Anterior cingulate cortex (tissue), 58 donors: ENCODE measurements at places on chromosomes 7 and 10.
A peak's percentile ranks its signal among the peaks of the same experiment; 100 is the strongest.

- DNase-seq = no peak
Measured at GRCh38 chr7:147492606-147493005, 1098.0 kb upstream of the C7orf33 start.

- no peak for DNase-seq
Measured at GRCh38 chr7:93374345-93374940, 142.3 kb downstream of the VPS50 start.

- DNase-seq = no peak
Measured at GRCh38 chr7:81529785-81530184, 240.1 kb downstream of the HGF start.

- DNase-seq = no peak
Measured at GRCh38 chr7:108245523-108246226, 115.5 kb upstream of the LAMB4 start.

DNA sequence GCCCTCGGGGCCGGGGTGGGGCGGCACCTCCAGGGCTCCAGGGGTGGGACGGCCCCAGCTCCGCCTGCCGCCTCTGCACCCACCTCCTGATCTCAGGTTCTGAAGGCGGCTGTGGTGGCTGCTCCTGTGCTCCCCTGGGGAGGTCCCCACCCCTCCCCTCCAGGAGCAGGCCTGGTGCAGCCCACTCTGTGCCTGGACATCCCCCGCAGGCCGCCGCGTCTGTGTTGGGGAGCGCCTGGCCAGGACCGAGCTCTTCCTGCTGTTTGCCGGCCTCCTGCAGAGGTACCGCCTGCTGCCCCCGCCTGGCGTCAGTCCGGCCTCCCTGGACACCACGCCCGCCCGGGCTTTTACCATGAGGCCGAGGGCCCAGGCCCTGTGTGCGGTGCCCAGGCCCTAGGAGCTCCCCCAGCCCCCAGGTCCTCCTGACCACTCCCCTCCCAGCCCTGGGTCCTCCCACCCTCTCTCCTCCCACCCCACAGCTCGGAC is 5.5 kb downstream of the CYP2W1 start:
- no peak for DNase-seq

GRCh38 chr7:100691676-100692577 is 2.1 kb downstream of the GIGYF1 start:
- peak; percentile 76 for DNase-seq

GRCh38 chr10:101563007-101563406 is 25.1 kb downstream of the POLL start:
- DNase-seq = no peak

GRCh38 chr7:151264615-151265014 is 16.1 kb upstream of the SMARCD3 start:
- no peak for DNase-seq

GRCh38 chr7:55209366-55209765 is 155.8 kb upstream of the LANCL2 start:
- DNase-seq = no peak

GRCh38 chr7:139972029-139972428 is 90.7 kb downstream of the PARP12 start:
- no peak for DNase-seq

DNA sequence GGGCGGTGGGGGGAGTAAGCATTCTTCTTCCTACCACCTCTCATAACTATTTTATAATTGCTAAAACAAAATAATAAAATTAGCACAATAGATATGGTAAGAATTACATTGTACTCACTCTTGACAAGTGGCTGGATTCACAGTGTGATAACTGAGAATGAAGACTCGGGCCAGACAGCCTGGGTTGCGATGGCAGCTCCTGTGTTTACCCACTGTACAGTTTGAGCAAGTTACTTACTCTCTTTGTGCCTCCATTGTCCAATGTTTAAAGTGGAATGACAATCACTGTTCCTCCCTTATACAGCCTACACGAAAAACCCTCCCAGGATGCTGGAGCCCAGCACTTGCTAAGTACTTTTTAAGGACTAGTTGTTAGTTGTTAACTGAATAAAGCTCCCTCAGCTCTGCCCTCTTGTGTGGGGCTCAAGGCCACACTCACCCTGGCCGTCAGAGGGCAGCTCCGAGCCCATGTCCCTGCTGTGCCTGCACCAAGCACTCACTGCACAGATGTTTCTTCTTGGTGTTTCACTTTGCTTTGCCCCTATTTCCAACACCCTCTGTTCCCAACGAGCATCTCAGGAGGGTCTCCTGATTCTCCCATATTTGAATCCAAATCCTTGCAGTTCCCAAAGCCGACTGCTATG is 56.4 kb upstream of the NPS start:
- DNase-seq = no peak

DNA sequence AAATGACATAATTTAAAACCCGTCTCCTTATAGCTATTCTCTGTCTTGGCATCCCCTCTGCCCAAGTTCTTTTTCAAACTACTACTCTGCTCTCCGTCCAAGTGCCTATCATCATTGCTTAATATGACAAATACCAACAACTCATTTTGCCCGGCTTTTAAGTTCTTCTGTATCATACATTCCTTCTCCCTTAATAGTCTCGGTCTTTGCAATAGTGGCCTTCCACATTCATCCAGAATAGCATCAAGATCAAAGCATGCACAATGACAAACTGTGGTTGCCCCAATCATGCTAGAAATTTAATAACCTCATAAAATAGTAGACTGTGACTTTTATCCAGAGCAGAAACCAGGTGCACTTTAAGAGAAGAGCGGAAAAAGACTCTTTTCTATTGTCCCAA is 198.9 kb downstream of the ETV1 start:
- no peak for DNase-seq

GRCh38 chr10:116056445-116057293 is 216.3 kb downstream of the GFRA1 start:
- DNase-seq = no peak

GRCh38 chr7:25622695-25623094 is 394.4 kb upstream of the NPVF start:
- no peak for DNase-seq

- no peak for DNase-seq
Measured at GRCh38 chr7:142998966-142999365, 28.0 kb downstream of the OR9A2 start.

DNA sequence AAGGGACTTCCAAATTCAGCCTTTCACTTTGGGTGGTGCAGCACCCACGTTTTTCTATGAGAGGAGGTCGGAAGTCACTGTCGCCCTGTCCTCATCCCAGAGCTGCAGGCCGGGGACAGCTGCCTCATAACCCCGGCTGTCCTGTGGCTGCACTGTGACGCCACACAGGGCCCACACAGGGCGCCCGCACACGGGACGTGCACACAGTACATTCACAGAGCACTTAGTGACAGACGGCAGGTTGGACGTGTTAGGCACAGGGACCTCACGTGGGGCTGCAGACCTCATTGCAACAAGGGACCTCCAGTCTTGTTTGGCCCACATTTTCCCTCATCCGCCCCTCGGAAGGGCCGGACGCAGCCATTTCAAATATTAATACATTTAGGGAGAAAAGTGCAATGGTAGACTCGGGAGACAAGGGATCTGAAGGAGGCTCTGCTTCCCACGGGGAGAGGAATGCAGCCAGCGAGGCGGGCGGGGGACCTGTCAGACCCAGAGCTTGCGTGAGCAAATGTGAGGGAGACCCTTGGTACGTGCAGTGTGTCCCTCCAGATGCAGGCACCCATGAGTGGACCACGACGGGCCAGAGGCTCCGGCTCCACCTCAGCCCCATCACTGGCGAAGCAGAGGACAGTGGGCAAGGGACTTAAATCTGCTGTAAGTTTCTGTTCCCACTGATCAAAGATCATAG is 86.7 kb downstream of the VOPP1 start:
- no peak for DNase-seq

DNA sequence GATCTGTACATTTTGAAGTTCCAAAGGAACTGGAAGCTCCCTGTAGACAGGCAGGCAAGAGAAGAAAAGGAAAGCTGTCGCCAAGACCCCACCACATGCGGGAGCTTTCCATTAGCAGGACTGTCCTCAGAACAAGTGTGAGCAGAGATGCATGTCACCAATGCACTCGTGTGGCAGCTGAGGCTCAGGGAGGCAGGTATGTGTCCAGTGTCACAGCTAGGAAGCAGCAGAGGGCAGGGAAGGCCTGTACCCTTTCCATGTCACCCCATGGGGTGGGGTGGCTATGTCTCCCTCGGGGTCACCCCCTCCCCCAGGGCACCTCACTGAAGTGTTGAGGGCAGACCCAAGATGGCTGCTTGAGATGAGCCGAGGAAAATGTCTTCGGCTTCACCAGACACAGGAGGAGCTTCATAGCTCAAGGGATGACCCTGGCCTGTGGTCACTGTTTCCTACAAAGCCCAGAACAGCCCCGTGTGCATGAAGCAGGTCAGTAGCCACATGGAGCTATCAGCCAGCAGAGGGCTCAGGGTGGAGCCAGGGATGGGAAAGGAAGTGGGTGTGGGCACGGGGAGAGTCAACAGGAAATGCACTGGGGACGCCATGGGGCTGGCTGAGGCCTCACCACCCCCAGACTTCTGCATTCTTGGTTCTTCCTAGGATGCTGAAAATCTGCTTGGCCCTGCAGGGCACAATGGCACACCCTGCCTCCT is 96.6 kb downstream of the FAM53B start:
- no peak for DNase-seq

DNA sequence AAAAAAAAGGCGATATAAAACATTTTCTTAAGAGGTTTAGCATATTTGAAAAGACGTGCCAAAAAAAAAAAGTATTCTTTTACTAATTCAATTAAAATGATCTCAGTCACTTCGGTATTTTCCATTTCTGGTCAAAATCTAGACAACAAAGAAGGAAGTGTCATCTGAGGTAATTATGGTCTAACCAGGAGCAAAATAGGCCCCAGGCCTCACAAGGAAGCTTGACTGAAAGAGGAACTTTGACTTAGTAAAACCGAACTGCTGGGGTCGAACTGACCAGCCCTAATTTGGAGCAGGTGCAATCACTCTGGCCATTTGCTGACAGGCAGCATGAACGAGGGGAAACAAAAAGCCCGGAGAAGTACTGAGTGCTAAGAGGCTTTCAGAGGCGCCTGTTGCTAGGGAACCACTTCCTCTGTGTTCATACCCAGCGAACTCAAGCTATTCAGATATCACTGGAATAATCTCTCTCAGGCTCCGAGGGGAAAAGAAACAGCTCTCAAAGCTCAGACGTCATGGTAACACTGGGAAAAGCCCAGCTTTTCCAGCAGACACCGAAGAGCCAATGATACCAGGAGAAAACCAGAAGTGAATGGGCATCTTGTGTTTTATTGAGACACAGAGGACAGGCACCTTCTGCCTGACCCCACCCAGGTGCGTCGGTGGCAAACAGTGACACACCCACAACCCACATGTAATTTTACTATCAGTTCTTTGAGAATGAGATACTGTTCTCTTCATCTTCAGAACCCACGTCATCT is 126.5 kb downstream of the FAM107B start:
- peak; percentile 81 for DNase-seq

GRCh38 chr7:106659166-106659962 is 1.6 kb downstream of the CCDC71L start:
- no peak for DNase-seq

DNA sequence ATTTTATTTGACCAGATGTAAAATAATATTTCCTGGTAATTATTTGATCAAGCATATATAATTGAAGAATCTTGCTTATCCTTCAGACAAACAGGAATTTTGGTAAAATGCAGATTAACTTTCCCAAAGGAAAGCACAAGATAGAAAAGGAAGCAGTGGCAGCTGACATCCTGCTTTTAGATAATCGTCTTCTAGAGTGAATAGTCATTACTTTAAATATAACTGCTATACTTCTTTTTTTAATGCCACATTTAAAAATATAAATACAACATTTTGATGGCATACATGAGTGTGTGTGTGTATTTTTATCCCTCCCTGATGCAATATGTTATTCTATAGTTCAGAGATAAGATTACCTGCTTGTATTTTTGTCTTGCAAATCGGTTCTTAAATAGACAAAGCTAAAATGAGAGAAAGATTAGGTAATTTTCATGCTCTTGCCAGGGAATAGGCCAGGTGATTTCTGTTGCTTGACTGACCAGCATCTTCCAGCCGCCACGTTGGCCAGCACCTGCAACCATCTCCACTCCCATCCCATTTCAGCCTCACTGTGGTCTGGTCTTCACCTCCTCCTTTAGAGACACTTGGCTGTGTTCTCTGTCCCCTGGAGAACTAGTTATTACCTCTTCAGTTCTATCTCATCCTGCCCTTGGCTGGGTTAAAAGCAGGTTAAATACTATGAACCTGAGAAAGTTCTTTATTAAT is 58.1 kb downstream of the MDFIC start:
- DNase-seq = no peak

GRCh38 chr7:93055543-93056107 is 62.2 kb downstream of the SAMD9 start:
- DNase-seq = no peak

GRCh38 chr10:69760072-69760471 is 41.6 kb upstream of the COL13A1 start:
- no peak for DNase-seq

DNA sequence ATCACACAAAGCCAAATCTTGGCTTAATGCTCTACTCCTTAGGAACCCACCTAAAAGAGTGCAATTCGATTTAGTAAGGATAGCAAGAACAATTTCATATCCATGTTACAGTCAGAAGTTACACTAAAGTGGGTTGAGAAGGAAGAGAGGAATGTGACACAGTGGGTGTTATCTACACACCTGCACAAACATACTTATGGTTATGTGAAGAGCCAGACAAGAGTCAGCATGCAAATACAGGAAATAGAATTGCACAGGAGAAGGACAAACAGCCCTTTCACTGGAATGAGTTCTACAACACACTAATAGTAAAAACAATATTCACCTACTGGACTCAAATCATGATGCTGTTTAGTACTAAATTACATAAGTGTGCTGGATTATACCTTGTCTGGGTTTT is 262.8 kb downstream of the DGKB start:
- DNase-seq = no peak

DNA sequence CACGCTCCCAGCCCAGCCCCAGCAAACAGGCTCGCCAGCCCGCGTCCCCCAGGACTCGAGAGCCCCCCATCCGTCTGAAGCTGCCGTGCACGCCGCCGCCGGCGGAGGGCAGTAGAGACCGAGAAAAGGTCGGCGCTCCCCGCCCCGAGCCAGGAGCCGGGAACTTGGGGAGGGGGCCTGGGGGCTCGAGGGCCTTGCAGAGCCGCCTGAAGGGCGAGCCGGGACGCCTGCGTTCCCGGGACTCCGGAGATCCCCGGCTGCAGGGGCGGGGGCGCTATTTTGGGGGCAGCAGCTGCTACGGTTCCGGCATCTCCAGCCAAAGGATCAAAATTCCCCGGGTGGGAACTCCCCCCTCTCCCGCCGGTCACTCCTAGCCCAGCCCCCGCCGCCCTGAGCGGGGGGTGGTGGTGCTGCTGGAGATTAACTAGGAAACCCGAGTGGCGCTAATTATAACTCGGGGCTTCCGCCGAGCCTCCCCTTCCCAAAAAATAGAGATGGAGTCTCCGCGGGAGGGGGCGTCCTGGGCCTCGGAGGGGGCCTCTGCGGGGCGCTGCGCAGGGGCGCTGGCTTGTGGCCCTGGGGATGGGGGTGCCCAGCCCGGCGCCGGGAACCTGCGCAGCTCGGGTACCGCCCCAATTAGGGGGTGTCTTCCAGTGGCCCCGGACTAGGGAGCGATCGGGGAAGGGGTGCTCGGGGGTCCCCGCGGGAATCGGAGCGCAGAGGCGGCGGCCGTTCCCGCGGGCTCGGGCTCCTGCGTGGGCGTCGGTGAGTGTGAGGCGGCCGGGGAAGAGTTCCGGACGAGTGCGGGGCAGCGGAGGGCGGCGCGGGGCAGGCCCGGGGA is 608 bp downstream of the ACHE start:
- peak; percentile 38 for DNase-seq

GRCh38 chr7:50674299-50674698 is 108.4 kb downstream of the GRB10 start:
- no peak for DNase-seq
